ENCODE measurements at places on chromosomes 1 and 21.
A peak's percentile ranks its signal among the peaks of the same experiment; 100 is the strongest.

GRCh38 chr1:218953386-218953785 is 220.3 kb upstream of the LYPLAL1 start:
- DNase-seq, result no peak

DNA sequence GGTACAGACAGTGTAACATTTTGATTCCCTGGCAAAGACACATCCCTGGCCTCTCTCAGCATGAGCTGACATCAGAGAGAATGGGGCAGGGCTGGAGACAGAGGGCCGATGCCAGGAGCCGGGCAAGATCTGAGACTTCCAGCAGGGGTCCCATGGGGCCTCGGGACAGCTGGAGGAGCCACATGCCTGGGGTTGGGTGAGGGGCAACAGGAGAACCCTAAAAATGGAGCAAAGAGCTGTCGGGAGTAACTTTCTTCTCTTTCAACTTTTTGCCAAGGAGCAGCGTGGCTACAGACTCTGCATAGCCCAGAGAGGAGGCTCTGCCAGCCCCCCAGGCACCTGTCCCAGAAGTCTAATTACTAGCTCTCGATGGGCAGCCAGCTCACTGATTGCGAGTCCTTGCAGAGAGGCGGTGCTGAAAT is 130.8 kb downstream of the LACTBL1 start:
- DNase-seq, result no peak

- no peak for DNase-seq
These were observed 49.1 kb downstream of the DDX20 start for GRCh38 chr1:111804776-111805175.

- no peak for DNase-seq
These were observed 38.7 kb downstream of the AMY1C start for GRCh38 chr1:103788377-103788776.

GRCh38 chr1:153429266-153430165 is 13.2 kb downstream of the S100A7A start:
- no peak for DNase-seq

GRCh38 chr1:232143315-232143886 is 486.5 kb downstream of the SIPA1L2 start:
- DNase-seq, result no peak

DNA sequence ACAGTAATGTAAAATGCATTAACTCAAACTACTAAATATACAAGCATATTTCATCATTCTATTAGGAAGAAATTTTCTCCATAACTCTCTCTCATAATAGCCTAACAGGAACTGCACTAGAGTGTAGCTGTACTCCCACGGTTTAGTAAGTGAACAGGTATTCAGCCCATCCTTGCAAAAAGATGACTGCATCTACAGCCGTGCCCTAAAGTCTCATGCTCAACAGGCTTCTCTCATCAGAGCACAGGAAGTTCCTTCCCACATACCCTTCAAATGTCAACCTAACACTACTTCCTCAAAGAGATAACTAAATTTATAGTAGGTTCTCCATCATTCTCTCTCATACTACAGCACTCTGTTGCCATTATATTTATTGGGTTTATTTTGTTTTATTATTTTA is 251.6 kb downstream of the AKT3 start:
- DNase-seq, result no peak

DNA sequence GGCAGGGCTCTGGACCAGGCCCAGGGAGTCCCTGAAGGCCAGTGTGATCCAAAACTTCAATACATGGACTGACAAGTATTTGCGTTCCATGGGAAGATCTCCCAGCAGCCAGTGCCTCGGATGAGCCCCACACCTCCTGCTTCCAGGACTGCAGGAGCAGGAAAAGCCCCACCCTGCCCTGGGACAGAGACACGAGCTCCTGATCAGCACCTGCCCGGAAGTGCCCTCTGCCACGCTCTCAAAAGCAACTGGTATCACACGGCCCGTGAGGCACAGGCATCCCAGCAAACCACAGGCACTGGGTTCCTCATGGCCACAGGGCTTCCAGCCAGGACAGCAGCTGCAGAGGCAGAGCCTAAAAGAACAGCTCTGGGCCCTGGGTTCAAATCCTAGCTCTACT is 48.6 kb downstream of the ACOT7 start:
- no peak for DNase-seq

DNA sequence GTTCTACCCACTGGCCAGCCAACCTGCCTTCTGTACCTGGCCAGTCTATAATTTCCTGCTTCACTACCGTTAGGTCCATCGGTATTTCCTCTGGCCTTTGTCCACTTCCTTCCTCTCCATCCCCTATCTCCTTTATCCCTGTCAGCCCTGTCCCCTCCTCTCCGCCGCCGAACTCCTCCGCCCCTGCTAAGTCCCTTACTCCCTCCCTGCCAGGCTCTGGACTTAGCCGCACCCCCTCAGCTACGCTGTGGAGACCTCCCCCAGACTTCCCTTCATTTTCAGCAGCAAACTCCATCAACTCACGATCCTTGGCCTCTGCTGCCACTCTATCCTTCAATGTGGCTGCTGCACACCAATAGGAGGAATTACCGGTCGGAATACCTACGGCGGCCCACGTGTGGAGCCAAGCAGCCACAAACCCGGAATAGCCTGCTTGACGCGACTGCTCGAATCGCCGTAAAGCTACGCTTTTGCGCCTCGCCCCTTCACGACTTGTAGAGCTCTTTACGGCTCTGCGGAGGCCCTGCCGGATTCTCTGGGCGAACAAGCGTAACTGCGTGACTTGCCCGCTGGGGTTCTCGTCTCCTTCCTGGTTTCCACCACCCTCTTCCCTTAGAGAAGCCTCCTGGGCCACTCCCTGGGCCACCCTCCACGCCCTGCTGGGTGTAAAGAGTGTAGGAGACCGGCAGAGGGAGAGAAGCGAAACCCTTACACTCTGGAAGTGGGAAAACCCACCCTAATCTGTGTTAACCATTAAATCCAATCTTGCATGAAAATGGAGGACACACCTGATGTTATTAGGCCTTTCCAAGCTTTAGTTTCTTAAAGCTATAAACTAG is at the start of gene ZNHIT6:
ZNHIT6 (minus strand) TSS at position 444 of the 839 bp plus-strand sequence; CDS start at position 295, 149 bp downstream.
- DNase-seq, result peak; percentile 88

DNA sequence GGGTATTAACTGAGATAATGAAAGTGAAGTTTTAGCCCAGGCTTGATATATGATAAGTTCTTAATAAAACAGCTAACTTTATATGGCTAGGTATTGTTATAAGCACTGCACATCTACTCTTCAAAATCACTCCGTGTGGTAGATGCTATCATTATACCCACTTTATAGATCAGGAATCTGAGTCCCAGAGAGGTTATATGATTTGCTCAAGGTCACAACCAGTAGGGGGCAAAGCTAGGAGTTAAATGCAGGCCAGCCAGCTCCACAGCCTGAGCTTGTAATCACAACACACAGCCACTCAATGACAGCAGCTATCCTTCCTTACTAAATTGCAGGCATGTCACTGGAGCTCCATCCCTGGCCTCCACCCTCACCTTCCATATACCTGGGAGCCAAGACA is 115.8 kb downstream of the CAPN8 start:
- no peak for DNase-seq

- DNase-seq, result no peak
These were observed 109.3 kb downstream of the RUNX1 start for GRCh38 chr21:34939673-34940331.

DNA sequence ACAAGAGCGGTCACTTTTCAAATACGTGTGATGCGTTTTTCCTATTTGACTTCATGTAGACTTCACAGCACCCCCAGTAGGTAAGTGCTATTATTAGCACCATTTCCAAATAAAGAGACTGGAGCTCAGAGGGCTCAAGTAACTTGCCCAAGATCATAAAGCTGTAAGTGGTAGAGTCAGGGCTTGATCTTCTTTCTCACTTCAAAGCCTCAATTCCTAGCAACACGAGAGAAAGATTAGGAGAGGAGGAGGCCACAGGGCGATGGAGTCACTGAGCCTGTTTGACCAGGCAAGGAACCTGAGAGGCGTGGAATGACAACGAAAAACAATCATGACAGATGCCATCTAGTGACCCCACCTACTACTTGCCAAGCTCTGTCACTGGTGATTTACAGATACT is 181.0 kb downstream of the FOXD2 start:
- peak; percentile 20 for DNase-seq

DNA sequence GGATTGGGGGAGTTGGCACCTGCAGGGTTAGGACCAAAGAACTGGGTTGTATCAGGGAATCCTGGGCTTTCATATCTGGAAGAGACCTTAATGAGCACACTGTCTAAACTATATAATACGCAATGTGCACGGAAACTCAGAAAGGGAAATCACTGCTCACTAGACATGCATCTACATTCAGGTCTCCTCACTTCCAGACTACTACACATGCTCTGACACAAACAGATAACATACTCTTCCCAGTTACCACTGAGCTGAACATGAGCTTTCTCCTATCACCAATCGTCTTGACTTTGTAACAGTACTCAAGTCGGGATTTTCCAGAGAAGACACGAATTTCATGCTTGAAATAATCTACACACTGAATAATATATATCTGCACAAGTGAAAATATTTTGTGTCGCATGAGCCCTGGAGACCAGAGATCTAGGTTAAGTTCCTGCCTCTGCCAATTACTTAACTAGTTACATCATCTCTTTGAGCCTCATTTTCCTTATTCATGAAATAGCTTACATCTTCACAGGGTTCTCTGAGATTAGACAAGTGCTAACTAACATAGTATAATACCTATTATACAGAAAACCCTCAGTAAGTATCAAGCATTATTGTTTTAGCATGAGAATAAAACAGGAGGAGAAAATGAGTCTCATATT is 101.1 kb downstream of the JAK1 start:
- DNase-seq, result no peak

- no peak for DNase-seq
These were observed 52.1 kb downstream of the DHRS3 start for GRCh38 chr1:12565966-12566352.

DNA sequence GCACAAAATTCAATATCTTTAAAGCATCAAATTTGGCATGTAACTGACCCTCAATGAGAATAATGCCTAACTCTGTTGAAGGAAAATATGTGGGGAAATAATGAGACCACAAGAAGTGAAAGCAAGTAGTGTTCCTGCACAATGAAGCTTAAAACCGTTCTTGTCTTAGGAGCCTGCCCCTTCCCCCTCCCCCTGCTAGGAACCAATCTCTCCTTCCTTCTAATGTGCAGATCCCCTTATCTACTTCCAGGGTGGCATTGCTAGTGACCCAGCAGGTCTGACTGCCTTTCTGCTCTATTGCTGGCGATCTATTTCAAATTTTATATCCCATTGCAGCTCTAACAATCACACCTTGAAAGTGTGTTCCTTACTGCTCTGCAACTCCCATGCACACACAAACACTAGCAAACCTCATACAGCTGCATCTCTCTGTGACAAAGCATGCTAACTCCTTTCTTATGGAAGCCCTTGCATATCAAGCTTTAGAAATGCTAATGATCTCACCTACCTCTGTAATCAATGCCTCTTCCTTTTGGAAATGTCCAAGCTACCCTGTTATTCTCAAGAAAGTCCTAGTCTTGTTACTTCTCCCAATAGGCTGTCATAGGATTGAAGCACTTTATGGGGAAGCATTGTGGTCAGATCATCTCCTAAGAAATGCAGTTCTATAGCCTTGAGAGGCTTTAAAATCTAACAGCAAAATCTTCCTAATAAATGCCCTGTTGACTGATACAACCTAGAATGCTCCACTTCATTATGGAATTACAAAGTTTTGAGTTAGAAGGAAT is 26.5 kb downstream of the BCL9 start:
- no peak for DNase-seq

DNA sequence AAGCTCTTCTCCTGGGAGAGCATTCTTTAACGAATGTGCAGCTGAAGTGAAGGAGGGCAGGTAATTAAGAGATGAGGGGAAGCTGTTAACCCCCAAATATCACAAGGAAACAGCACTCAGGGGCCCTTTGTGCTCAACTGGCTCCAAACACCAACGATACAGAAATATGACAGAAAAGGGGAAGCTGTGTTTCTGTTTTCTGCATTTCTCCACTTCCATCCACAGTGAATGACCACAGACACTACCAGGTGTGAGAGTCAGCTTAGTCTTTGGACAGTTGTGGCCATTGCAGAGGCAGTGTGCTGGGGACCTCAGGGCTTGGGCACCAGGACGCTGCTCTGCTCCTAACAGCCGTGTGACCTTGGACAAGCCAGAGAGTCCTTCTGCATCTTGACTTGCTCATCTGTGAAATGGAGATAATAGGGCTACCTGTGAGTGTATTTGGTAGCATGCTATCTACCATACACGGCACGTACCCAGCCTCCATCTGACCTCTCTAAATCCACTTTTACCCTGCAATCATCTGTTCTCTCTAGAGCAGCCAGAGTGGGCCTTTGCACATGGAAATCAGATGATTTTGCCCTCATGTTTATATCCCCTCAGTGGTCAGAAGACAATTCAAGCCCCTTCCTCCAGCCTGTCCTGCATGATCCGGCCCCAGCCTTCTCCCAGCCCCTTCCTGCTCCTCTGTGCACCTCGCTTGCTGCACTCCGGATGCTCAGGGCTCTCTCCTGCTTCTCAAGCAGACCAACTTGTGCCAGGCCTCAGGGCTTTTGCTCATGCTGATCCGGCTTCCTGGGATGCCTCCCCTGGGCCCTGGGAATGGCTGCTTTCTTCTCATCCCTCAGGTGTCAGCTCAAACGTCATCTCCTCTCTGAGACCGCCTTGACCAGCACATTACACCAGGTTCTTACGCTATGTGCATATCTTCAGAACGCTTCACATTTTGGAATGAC is 4.7 kb upstream of the TINAGL1 start:
- DNase-seq, result peak; percentile 13

GRCh38 chr21:46146856-46147255 is 8.5 kb downstream of the FTCD start:
- DNase-seq, result no peak

DNA sequence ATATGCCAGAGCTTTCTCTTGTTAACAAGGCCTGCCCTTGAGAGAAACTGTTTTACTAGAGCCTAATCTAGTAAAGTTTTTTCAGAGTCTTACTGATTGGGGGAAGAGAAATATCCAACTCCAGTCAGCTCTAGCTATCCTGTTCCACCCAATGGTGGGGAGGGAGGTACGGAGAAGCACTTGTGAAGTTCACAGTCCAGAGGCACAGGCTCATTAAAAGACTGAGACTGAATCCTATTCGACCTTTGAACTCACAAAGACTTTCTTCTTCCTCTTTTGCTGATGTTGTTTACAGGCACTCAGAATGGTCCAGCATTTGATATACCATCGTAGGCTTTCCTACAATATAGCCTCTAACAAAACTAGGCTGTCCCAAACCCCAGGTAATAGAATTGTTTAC is 15.5 kb upstream of the SFT2D2 start:
- DNase-seq, result no peak

- no peak for DNase-seq
These were observed 35.8 kb downstream of the SLC30A7 start for GRCh38 chr1:100931716-100932115.

DNA sequence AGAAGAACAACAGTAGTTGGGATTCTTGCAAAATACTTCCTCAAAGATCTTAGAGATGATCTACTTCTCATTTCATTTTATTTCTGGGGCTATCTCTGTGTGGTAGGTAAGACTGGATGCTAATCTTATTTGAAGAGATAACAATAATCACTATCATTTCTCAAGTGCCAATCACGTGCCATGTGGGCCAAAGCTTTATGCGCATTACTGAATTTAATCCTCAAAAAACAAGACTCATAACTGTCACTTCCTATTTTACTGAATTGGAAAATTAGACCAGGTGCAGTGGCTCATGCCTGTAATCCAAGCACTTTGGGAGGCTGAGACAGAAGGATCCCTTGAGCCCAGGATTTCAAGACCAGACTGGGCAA is 121.7 kb downstream of the KCNN3 start:
- DNase-seq, result no peak

- DNase-seq, result no peak
These were observed 192.2 kb downstream of the TGFB2 start for GRCh38 chr1:218537122-218537913.

Data from activated CD8-positive, alpha-beta memory T cell treated with anti-CD3 and anti-CD28 coated beads, Interleukin-2, amount 50 U/mL, for 48 hours (primary cell).